Germinal center (tissue), 1 donor: ENCODE measurements at places on chromosomes 2 and 18.

DNA sequence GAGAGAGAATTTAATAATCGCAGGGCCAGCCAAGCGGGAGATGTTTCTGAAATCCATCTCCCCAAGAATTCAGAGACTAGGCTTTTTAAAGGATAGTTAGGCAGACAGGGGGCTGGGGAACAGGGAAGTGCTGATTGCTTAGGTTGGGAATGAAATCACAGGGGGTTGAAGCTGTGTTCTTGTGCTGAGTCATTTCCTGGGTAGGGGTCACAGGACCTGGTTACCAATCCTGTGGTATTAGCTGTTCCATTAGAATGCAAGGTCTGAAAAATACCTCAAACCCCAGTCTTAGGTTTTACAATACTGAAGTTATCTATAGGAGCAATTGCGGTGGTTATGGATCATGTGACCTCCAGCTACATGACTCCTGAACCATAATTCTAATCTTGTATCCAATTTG, 4.6 kb downstream of the SP140 start:
- DNase-seq, result no peak

DNA sequence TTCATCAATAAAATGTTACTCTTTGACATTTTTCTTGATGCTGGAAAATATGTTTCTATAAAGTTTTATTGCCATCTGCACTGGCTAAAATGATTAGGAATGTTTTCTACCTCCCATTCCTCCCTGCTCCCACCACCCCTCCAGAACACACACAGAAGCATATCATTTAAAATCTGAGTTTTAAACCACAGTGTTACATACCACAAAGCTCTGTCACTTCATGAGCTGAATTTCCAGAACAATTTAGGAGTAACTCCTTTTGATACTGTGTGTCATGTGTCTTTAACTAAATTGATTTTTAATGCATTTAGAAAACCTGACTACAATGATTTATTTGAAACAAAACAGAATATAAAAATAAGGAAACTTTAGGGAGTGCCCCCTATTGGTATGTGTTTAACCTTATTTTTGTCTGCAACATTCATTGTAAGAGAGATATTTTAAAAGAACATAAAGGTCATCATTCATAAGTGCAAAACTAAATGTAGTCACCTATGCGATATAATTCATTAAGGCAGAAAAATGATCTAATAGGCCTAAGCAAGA, 52.0 kb downstream of the FEZ2 start:
- no peak for DNase-seq

DNA sequence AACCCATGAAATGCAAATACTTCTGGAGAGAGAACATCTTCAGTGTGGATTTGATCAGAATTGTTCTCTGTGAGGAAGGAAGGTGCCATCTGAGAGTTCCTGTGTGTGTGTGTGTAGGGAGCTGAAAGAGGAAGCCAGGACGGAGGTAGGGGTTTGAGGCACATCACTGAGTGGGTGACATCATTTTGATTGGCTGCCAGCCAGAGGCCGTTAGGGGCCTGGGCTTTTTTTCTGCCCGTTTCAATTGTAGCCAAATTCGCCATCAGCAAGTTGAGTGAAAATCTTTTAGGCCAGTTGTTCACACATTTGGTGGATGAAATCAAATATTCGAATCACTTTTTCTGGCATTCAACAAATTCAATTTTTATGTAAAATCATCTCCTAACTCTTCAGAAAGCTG, 48.9 kb downstream of the TSN start:
- peak; percentile 72 for DNase-seq

GRCh38 chr18:29234751-29235150, 1057.8 kb upstream of the CDH2 start:
- DNase-seq, result no peak

- no peak for DNase-seq
Observed at GRCh38 chr2:238594796-238595749, 168.3 kb downstream of the ASB1 start.
